IPS DF 19.7 (cell line): ENCODE measurements at places on chromosomes 12 and 14.

GRCh38 chr14:92500491-92500941 lies 13.1 kb upstream of the RIN3 start:
- no peak for DNase-seq

GRCh38 chr14:99251721-99252120 lies 20.3 kb downstream of the BCL11B start:
- DNase-seq = no peak

DNA sequence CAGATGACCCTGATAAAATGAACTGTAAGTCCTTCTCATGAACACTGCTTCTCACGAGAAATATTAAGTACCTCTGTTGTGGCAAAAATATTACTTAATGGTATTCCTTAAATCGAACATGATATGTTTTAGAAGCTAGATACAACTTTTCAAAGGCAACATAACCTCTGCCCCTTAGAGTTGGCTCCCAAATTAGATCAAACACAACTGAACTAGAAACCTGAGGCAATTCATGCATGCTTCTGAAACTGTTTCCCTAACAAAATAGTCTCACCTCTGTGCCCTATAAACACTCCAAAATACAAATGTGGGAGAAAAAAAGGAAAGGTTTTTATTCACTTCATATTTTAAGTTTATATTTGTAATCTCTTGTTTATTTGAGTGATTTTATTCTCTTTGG lies 121.6 kb downstream of the SLC16A7 start:
- no peak for DNase-seq

GRCh38 chr14:77458249-77458950 lies 507 bp downstream of the AHSA1 start:
- DNase-seq = no peak

DNA sequence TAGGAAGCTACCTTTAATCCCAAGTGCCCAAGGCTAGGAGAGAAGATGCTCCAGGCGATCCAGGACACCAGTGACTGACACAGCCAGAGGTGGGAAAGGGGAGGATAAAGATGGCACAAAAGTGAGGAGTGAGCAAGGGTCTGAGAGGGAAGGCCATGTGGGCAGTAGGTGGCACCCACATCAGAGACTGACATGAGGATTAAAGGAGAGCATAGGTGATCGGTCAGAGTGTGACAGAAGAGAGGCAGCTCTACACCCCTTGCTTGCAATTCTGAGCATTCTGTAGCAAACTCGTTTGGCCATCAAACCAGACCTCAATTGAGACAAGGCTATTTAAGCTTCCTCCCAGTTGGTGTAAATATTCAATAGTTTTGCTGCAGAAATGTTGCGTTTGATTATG lies 724 bp upstream of the CD27 start:
- DNase-seq = no peak
